ENCODE measurements at places on chromosomes 2 and 18.

DNA sequence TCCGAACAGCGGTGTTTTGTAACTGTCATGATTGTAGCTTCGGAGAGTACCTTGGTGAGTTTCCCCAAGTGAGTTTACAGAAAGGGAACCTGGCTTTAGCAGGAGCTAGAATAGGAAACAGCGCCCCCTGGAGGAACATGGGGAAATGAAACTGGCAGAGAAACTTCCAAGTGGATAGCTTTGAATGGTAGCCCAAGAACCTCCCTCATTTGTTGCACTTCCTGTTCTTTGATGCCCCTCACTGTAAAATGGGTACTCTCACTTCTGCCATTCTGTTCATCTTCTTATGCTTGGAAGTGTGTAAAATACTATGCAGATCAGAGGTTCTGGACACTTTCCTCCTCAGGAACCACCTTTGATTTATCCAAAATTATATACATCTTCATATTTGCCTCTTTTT is 36.2 kb downstream of the CHST10 start:
- DNase-seq: peak; percentile 66

DNA sequence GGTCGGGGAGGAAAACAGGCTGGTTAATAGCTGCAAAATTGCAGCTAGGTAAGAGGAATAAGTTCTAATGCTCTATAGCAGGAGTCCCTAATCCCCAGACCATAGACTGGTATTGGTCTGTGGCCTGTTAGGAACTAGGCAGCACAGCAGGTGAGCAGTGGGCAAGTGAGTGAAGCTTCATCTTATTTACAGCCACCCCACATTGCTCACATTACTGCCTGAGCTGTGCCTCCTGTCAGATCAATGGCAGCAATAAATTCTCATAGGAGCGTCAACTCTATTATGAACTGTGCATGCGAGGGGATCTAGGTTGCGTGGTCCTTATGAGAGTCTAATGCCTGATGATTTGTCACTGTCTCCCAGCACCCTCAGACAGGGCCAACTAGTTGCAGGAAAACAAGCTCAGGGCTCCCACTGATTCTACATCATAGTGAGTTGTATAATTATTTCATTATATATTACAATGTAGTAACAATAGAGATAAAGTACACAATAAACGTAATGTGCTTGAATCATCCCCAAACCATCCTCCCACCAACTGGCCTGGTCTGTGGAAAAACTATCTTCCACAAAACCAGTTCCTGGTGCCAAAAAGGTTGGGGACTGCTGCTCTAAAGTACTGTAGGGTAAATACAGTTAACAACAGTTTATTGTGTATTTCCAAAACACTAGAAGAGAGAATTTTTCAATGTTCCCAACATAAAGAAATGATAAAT is 91.7 kb upstream of the TFCP2L1 start:
- DNase-seq: no peak

GRCh38 chr2:133972786-133973185 is 281.1 kb upstream of the MGAT5 start:
- DNase-seq: no peak

DNA sequence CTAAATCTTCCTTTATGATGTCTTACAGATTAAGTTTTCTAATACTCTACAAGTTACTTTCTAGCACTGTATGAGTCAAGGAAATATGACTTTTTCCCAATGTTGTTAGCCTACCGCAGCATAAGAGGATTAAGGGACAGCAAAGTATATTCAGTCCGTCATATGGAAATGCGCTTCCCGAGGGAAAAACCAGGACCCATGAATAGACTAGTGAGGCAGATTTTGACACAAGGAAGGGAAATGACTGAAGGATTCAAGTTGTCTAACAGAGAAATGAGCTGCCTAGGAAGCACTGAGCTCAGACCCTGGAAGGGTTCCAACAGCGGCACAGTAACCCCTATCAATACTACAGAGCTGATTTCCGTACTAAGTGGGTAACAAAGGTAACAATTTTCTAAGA is 12.0 kb downstream of the SEPTIN10 start:
- no peak for DNase-seq

GRCh38 chr18:62710417-62710816 is 4.9 kb upstream of the PHLPP1 start:
- DNase-seq: peak; percentile 84

GRCh38 chr18:36337679-36338402 is 40.3 kb downstream of the FHOD3 start:
- DNase-seq: no peak

DNA sequence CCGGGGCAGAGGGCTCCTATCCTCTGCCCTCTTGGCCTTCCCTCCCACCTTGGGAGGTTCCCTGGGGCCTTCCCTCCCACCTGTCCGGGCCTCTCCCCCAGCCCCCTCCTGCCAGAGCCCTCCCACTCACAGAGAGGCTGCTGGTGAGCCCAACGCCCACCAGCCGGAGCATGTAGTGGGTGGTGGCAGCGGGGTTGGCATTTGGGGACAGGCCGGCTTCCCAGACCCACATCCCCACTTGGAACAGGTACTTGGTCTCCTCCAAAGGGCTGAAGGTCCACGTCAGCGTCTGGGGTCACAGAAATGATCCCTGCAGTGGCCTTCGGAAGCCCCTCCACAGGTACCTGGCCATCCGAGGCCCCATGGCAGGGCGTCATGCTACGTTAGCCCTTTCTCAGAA is 19.3 kb downstream of the CFAP65 start:
- DNase-seq: no peak

DNA sequence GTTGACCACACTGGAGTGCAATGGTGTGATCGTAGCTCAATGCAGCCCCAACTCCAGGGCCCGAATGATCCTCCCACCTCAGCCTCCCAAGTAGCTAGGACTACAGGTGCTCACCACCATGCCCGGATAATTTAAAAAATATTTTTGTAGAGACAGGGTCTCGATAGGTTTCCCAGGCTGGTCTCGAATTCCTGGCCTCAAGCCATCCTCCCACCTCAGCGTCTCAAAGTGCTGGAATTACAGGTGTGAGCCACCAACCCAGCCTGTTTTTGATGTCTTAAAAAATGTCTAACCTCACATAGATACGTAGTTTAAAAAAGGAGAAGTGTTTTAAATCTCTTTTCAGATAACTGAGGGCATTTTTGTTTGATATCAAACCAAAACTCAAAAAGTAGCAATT is 37.6 kb downstream of the IMPA2 start:
- DNase-seq: no peak

GRCh38 chr2:7196883-7197282 is 279.7 kb downstream of the RNF144A start:
- DNase-seq: no peak

DNA sequence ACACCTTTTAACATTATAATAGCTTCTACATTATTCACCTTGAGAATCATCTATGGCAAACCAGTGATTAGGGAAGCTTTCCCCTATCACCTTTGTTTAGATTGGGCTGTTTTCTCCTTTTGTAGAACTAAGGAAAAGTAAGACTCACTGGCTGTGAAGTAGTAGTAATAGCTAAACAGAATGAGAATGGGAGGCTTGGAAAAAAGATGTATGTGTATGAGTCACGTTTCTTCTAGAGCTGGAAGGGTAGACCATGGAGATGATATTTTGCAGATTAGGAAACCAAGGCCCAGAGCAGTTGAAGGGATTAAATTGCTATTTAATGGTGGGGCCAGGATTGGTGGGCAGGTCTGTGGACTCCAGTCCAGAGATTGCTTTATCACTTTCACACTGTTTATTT is 214.5 kb downstream of the MCFD2 start:
- DNase-seq: no peak

- DNase-seq: peak; percentile 5
Measured at GRCh38 chr2:169767243-169767888, 31.3 kb upstream of the SSB start.

DNA sequence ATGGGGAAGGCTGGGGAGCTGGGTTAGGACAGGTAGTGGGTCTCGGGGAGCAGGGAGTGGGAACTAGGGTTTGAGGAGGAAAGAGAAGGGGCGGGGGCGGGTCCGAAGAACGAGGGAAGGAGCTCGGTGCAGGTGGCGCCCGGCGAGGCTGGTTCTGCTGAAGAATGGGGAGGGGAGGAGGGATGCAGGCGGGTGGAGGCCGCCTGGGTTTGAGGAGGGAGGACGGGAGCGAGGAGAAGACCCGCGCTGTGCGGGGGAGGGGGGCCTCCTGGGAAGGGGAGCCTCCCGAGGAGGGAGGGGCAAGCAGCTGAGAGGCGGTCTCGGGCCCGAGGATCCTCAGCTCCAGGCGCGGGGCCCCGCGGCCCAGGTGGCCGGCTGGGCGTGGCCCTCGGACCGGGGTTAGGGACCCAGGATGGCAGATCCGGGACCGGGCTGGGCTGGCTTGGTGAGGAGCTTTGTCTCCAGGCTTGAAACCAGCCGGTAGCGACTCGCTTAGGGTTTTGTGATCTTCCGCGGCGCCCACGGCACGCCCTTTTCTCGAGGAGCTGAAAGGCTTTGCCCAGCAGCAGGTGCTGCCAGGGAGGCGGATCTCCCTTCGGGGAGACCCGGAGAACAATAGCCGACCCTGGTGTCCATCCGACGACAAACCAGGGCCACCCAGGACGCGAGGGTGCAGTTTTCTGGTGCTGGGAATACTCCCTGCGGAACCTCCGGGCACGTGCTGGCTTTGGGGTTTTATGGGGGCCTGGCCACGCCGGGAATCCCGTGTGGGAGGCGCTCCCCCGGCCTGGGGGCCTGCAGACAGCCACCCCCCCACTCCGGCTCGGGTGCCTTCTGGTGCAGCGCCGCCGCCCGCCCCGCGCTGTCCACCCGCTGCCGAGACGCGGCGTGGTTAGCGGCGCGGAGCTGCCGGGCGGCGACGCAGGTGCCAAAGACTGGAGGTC is 1.4 kb downstream of the DPYSL5 start:
- peak; percentile 37 for DNase-seq

DNA sequence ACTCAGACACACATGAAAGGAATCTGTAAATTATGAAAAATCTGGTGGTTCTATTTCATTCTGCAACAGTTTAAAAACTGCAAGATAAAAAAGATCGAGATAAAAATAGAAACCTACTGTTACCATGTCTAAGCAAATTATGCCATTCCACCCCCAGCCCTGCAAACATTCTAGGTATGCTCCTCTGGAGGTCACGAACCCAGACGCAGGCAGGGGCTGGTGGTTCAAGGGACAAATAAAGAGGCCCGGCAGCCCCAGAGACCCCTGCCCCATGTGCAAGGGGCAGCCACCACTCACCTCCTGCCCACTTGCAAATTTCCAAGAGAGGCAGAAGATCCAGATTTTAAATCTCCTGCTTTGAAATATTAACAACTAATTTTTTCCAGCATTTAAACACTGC is 210.5 kb downstream of the ANAPC1 start:
- no peak for DNase-seq

- peak; percentile 83 for DNase-seq
Measured at GRCh38 chr2:170313347-170313991, 135.5 kb downstream of the MYO3B start.

- peak; percentile 18 for DNase-seq
Measured at GRCh38 chr2:134574611-134575330, 144.0 kb downstream of the TMEM163 start.

GRCh38 chr18:45121146-45121545 is 440.5 kb downstream of the SETBP1 start:
- no peak for DNase-seq

DNA sequence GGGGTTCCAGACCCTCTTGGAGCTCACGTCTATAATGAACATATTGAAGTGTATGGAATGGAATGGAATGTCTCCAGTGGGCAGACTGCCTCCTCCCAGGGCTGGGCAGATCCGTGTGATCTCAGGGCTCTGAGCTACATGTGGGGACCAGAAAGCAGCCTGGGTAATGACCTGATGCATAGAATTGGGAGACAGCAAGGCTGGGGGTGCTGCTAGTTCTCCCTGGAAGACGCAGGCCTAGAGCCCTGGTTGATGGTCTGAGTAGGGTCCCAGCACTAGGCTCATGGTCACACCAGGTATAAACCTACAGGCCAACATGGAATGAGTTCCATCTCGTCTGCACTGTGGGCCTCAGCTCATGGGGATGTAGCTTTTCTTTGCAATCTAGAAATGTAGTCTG is 46.7 kb downstream of the ACAA2 start:
- DNase-seq: no peak

- peak; percentile 41 for DNase-seq
Measured at GRCh38 chr18:28995319-28995718, 818.4 kb upstream of the CDH2 start.

- DNase-seq: no peak
Measured at GRCh38 chr2:120597595-120598193, 138.0 kb upstream of the GLI2 start.

DNA sequence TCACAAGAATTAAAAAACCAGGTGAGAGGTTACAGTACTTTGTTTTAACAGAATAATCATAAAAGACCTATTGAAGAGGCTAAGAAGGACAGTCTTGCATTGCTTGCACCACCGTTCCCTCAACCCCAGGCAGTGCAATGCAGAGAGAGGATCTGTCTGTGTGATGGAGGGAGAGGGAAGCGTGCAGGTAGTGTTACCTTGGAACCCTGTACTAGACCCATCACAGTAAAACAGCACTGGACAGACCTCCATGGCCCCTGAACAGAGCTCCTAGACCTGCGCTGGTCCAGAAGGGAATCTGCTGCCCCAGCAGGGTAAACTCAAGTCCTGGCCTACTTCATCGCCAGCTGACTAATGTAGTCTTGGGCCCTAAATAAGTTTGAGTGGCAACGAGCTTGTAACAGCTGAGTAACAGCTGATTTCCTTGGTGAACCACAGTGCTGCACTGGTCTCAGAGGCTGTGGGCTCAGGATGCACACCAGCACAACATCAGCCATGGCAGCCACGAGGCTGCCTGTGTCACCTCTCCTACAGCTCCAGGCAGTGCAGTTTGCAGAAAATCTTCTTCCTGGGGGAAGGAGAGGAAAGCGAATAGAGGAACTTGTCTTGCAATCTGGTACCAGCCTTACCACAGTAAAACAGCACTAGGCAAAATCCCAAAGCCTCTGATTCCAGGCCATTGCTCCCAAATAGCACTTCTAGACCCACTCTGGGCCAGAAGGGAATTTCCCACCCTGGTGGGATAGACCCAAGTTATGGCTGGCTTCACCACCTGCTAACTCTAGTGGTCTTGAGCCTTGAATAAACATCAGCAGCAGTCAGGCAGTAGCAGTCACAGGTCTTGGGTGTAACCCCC is 417.2 kb downstream of the CDH7 start:
- DNase-seq: no peak

DNA sequence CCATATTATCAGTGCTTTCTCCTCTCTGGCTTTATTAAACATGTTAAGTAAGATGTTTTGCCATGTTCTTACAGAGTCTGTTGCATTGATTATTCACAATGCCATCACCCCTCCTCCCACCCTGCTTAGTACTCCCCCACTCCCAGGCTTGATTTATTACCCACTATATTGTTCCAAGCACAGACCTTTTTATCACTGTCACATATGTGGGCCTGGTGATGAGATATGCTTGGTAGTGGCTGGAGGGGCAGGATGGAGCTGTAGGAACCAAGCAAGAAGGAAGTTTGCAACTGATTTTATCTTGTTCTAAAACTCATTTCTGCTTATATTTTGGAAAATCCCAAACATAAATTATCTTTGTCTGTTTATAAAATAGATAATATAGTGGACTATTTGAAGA is 748.2 kb upstream of the CELF4 start:
- DNase-seq: no peak

All from NCI-H1092 treated with DMSO at 0.1 percent for 48 hours (cell line).